CD4-positive, alpha-beta T cell treated with Interleukin-1 beta for 1 hour (primary cell): ENCODE measurements at places on chromosomes 6 and 20.

DNA sequence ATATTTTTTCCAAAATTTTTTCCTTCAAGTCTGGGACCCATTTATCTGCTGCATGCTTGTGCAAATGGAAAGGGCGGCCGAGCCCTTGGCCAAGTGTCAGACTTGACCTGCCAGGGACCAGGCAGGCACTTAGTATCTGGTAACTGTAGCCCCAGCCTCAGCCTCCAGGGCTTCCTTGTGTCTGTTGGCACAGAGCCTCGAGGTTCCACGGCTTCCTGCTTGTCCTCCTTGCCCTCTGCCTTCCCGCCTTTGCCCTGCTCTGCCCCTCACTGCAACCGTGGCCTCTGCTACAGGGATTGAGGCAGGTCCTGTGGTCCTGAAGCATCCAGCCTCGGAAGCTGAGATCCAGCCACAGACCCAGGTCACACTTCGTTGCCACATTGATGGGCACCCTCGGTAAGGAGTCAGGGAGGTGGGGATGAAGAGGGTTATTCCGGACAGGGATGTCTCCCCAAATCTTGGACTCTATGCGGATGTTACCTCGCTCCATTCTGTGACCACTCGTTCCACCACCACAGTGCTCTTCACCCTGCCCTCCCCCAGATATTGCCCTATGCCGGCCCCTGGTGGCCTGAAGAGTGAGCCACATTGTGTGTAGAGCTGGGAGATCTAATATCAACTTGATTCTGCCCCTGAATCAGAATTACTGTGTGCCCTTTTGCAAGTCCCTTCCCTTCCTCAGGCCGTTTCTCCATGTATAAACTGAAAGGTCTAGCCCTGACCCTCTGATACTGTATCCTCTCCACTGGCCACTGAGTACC lies 41.5 kb upstream of the SRF start:
- DNase-seq = peak; percentile 5

- DNase-seq = no peak
Observed at GRCh38 chr6:108766419-108766818, 81.8 kb upstream of the ARMC2 start.

GRCh38 chr20:18176318-18176785 lies 38.7 kb downstream of the KAT14 start:
- no peak for DNase-seq

DNA sequence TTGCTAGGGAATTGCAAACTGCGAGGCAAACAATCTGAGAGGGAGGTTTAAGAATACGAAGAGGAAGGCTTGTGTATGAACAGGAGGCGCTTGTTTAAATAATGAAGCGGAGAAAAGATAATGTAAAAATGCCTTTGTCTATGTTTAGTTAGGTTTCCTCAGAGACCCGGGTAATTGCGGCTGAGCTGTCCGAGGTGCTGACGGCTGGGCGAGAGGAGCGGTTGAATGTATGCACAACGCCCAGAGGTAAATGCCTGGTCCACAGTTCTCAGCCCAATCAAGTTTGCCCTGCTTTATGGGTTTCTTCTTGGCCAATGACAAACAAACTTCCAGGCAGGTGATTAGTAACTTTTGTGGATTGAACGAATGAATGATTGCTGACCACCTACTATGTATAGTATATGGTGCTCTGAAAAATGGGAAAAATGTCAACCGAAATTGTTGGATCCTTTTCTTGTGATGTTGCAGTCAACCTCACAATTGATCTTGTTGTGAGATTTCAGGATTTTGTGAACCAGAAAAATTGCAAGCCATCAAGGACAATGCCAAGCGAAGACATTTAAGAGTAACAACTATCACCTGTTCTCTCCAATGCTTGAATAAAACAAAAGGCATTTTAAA lies 38.3 kb upstream of the SLC32A1 start:
- peak; percentile 15 for DNase-seq

- no peak for DNase-seq
Observed at GRCh38 chr6:25270559-25270958, 8.6 kb upstream of the CARMIL1 start.

- no peak for DNase-seq
Observed at GRCh38 chr6:165183071-165183470, 126.3 kb downstream of the C6orf118 start.

GRCh38 chr20:10523443-10523842 lies 88.3 kb downstream of the SLX4IP start:
- DNase-seq = no peak

DNA sequence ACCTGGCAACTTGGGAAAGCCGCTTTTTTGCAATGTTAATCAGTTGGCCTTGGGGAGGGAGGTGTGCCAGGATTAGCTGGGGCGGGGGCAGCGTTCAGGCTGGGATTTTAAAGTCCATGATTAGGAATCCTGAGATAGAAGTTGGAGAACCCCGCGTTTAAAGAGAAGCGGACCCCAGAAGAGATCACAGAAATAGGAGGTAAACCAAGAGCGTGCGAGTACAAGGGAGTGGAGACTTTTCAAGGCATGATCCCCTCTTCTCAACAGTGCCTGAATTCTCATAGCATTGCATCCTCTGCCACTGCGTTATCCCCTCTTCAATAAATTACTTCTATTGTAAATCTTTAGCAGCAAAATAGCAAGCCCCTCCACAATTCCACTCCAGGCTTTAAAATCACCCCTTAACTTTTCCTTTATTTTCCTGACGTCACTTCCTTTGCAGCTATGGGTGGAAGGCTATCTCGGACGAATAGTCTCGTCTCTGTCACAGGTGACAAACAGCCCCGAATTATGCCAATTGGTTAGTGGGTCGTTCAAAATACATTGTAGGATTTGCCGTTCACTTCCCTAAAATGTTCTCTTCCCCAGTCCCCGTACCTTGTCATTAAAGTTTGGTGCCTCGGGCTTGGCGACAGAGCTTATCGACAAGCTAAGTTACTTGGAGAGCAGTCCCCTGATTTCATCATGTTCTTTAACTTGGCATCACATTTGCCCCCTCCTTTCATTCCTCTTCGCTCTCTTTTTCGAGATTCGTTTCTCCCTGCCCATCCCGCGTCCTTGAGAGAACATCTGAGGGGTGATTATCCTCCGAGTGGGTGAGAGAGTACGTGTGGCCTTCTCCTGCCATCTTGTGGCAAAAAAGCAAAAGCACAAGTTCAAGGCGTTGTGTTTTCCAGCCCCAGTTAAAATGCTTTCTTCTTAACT lies 17.1 kb downstream of the OR2B2 start:
- peak; percentile 81 for DNase-seq

DNA sequence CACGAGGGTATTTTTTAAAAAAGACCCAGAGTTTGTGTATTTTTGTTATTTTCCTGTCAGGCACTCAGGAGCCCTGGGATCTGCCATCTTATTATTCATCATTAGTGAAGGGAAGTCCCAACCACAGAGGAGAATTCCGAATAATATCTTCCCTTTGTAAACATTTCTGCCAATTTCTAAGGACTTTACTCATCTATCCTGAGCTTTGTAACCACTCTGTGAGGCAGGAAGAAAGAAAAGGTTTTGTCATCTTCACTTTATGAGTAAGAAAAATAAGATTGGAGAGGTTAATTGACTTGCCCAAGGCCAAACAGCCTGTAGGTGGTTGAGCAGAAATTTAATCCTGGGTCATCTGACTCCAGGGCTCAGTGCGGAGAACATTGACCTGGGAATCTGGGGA lies 23.0 kb upstream of the IYD start:
- no peak for DNase-seq

- no peak for DNase-seq
Observed at GRCh38 chr20:36541768-36542488, 609 bp downstream of the MYL9 start.

DNA sequence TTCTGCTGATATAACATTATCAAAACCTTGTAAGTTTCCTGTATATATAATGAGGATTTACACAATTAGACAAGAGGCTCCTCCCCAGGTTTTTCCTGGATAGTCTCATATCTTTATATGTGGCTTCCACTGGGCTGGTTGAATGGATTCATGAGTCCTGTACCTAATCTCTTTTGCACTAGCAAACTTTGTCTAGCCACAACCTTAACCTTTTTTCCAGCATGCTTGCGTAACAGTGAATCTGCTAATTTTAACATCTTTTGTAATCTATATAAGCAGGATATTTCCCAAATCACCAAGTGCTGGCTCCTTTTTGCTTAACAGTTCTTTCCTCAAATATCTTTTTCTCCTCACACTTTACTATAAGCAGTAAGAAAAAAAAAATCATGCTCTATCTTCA lies 153.6 kb downstream of the COL21A1 start:
- no peak for DNase-seq

- DNase-seq = no peak
Observed at GRCh38 chr20:63568986-63569949, 4.8 kb downstream of the HELZ2 start.

DNA sequence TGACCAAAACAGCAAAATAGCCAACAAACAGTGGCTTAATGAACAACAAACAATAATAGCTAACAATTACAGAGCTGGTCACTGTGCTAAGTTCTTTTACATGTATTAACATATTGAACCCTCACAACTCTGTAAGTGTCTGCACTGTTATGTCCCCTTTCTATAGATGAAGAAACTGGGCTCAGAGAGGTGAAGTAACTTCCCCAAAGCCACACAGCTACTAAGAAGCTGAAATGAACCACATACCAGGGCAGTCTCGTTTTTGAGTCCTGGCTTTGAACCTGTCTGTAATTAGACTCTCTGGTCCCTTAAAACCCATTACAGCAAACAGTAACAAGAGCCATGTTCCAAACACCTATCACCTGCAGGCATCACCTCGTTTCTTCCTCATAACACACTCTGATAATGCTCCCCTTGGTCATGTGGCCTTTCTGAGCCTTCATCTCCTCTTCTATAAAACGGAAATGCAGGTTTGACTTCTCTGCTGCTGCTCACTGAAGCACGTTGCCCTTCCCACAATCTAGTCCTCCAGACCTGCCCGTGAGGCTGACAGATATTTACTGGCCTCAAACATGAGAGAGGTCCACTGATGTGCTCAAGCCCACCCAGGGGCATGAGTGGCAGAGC lies 23.3 kb downstream of the KCNK15 start:
- no peak for DNase-seq

- DNase-seq = no peak
Observed at GRCh38 chr6:117167520-117168271, 97.7 kb upstream of the VGLL2 start.

GRCh38 chr6:106539936-106540335 lies 89.4 kb downstream of the RTN4IP1 start:
- DNase-seq = no peak

DNA sequence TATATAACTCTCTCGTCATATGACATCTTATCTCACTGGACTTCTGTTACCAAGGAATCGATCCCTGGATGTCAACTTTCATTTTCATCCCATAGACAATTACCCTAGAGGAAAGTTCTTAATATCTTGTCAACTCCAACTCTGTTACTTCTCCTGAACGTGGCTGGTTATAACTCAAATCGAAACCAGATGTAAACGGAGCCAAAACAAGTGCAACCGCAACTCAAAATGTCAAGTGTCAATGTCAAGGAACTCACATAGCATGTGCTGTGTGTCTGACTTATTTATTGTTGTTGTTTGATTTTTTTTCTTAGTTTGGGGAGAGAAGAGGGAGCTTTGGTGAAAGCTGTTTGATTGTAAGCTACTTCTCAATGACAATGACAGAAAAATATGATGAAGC lies 108.6 kb downstream of the VIP start:
- DNase-seq = no peak

DNA sequence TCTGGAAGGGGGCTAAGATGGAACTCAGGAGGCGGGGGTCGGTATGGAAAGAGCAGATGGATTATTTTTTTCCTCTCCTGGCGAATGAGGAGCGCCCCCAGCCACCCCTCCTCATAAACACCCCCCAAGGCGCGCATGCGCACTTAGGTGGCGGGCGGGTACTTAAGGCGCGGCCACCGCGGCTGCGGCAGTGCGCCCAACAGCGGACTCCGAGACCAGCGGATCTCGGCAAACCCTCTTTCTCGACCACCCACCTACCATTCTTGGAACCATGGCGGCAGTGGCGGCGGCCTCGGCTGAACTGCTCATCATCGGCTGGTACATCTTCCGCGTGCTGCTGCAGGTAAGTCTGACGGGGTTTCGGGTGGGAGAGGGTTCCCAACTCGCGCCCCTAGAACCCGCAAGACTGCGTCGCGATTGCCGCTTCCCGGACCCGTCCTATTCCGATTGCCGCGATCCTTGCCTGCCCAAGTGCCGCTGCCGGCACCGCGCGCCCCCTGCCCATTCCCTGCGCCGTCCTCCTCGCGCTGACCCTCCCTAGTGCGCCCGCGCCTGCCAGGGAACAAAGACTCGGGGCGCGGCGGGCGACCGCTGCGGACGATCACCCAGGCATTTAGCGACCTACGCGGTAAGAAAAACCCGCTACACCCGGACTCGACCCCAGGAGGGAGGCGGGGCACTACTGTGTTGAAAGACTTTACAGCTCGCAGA lies at the start of gene NNAT:
Gene NNAT, plus strand, starts transcription at position 190 of the 711 bp plus-strand sequence. Its CDS starts 82 bp downstream, at position 272.
- DNase-seq = no peak

- no peak for DNase-seq
Observed at GRCh38 chr6:131101911-131102680, 33.2 kb upstream of the AKAP7 start.

GRCh38 chr6:16086965-16087364 lies 41.9 kb upstream of the MYLIP start:
- no peak for DNase-seq

DNA sequence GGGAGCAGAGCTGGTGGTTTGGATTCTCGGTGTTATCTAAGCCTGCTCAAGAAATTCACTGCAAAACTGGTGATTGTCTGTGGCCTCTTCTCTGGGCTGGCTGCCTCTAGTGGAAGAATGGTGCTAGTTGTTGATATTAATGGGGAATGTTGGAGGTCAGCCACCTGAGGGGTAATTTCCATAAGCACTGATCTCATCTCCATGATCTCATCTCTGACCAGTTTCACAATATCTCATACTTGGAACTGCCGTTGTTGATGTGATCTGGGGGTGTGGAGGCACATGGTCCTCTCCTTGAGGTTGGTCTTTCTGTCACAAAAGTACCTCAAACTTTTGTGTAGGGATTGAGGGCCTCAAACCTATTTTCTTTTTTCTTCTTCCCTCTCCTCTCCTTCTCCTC lies 102.6 kb downstream of the CD109 start:
- no peak for DNase-seq

GRCh38 chr6:166572370-166573261 lies 13.9 kb downstream of the RAMACL start:
- DNase-seq = no peak

- no peak for DNase-seq
Observed at GRCh38 chr6:163199371-163199770, 215.1 kb upstream of the QKI start.
